Stimulated activated CD4-positive, alpha-beta T cell treated with anti-CD3 and anti-CD28 coated beads, Interleukin-1b, Interleukin-23, amount 100 ng/mL, for 48 hours (primary cell): ENCODE measurements at places on chromosomes 1 and 21.
A peak's percentile ranks its signal among the peaks of the same experiment; 100 is the strongest.

- no peak for DNase-seq
These were observed 45.0 kb downstream of the KCNJ6 start for GRCh38 chr21:37871121-37871862.

DNA sequence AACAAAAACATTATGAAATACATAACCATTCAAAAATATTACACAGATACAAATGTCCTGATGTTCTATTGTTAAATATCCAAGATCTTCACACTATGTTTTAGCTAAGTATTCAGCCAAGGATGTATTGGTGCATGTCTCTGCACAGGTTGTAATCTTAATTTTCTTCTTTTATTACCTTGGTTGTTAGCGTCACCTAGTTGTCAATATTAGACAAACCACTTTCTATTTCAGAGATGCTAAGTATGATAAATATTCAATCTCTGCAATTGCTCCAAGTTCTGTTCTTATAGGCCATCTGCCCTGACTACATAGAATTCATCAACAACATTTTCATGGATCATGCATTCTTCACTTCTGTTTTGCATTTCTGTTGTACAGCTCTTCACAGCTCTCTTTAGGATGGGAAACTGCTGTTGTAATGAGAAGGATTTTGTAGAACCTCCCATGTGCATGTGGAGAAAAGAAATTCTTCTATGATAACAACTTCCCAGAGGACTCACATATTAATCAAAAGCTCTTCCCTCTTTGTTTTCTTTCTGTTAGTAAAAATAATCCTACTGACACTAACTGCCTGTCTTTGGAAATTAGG, 380.1 kb downstream of the NUF2 start:
- no peak for DNase-seq

- DNase-seq: no peak
These were observed 36.1 kb downstream of the L1TD1 start for GRCh38 chr1:62230718-62231117.

- no peak for DNase-seq
These were observed 73.0 kb upstream of the EXO1 start for GRCh38 chr1:241775021-241775420.

DNA sequence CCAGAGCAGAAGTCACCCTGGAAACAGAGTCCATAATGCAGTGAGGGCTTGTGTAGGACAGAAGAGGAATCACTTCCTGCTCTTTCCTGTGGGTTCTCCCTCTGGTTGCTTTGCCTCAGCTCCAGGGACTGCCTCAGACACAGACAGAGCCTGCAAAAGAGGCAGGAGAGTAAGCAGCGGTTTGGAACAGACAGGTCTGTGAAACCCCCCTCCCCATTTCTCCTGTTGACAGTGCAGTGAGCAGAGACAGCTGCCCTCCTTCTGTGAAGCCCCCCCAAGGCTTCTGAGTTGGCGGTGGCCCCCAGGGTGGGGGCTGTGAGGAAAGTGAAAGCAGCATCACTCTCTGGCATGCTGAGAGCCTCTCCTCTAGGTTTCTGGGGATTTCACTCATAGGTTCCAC, 53.0 kb downstream of the MAB21L3 start:
- DNase-seq: no peak

- DNase-seq: peak; percentile 99
These were observed at the start of gene CDC20 for GRCh38 chr1:43358746-43359693. Gene CDC20 (plus strand): TSS chr1:43358981. CDS start chr1:43359216, 235 bp downstream.

DNA sequence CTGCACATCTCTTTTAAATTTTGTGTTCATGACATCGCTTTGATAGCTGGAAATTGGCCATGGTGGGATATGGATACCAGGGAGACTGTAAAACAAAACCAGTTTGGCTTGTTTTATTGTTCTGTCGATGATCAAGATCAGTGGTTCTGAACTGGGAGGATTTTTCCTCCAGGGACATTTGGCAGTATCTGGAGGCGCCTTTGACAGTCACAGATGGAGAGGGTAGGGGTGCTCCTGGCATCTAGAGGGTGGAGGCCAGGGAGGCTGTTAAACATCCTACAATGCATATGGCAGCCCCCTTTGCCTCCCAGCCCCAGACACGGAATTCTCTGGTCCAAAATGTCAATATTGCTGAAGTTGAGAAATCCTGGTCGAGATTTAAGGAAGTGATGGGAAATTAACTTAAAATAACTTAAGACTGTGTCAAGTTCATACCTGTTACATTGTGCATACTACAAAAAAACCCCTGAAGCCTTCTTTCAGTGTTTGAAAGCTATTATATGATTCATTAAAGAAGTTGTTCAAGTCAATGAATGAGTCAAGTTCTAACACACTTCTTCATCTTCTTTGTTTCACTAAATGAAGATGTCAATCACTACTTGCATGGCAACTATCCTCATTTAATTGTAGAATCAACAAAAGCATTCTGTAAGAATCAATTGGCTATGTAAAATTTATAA, 150.9 kb downstream of the KCNJ6 start:
- no peak for DNase-seq

DNA sequence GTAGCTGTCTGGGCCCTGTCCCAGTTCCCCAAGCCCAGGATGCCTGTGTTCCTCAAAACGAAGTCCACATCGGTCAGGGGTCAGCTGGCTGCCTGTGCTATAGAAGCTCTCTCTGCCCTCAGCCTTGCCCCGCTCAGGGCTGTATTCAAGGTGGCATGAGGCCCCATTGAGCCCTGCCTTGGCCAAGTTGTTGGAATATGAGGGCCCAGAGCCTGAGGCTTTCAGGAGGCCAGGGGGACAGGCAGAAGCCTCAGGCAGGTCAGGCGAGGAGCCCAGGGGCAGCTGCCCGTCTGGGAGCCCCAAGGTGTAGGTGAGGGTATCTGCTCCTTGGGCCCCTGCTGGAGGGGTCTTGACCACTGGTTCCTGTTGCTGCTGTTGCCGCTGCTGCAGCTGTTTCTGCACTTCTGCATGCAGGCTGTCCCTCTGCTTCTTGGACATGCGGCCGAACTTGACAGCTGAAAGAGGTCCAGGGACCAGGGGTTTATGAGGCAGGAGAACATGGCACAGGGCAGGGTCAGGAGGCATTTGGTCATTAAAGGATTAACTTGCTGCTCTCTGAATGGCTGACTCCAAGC, 9.8 kb upstream of the LINGO4 start:
- no peak for DNase-seq
